Aorta (tissue), 5 donors: ENCODE measurements at places on chromosomes 12 and 14.

DNA sequence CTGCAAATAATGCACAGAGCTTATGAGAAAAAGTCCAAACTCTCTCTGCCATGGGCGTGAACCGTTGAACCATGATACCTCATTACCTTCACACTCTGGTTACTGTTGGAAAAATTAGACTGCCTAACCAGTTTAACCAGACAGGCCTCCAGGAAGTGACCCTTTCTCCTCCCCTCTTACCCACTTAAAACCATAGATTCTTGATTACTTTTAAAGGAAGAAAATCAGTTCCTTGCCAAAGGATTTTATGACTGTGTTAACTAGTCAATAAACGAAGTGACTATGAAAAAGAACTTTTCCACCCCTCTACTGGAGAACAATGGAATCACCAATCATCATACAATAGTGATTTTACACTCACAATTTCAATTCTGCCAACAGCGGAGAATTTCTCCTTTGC lies 254.0 kb upstream of the ATP2B1 start:
- DNase-seq = no peak

- no peak for DNase-seq
Measured at GRCh38 chr14:55138091-55138490, 9.0 kb downstream of the LGALS3 start.

DNA sequence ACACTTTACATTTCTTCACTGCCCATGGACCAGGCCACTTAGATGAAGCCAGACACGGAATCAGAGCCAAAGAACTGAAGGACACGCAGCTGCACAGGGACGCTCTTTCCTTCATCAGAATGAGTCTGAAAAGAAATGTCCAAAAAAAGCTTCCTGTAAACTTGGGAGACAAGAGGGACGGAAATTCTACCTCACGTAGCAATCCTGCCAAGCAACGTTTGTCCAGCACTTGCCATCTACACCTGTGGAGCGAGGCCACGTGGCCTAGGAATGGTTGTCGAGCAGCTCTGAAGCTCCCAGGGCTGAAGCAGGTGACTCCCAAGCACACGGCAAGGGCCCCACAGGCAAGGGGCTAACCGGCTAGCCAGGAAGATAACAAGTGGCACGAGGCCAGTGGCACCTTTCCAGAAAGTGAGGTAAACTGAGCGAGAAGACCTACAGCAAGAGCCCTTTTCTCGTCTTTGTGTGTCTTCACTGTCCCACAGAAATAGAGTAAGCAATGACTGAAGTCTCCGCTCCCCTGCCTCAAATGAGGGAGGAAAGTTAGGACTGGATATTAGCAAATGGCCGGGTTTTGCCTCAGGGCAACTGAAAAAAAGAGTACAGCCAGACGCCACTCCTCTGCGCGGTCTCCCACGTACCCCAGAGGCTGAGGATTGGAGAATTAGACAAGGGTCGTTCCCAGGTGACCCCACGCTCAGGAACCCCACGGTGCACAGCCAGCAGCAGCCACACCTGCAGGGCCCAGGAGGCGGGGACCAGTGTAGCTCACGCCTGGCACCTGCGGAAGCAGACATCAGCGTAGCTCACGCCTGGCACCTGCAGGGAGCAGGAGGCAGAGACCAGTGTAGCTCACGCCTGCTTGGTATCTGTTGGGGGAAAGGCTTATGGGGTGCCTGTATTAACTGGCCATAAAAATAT lies 7.7 kb downstream of the ZNF605 start:
- no peak for DNase-seq

- DNase-seq = peak; percentile 75
Measured at GRCh38 chr12:124053851-124054250, 80.8 kb downstream of the ZNF664 start.

GRCh38 chr14:85315733-85316290 lies 214.1 kb upstream of the FLRT2 start:
- no peak for DNase-seq
